ENCODE measurements at places on chromosomes 2 and 18.

GRCh38 chr2:17106418-17106817, 411.8 kb downstream of the RAD51AP2 start:
- no peak for DNase-seq

DNA sequence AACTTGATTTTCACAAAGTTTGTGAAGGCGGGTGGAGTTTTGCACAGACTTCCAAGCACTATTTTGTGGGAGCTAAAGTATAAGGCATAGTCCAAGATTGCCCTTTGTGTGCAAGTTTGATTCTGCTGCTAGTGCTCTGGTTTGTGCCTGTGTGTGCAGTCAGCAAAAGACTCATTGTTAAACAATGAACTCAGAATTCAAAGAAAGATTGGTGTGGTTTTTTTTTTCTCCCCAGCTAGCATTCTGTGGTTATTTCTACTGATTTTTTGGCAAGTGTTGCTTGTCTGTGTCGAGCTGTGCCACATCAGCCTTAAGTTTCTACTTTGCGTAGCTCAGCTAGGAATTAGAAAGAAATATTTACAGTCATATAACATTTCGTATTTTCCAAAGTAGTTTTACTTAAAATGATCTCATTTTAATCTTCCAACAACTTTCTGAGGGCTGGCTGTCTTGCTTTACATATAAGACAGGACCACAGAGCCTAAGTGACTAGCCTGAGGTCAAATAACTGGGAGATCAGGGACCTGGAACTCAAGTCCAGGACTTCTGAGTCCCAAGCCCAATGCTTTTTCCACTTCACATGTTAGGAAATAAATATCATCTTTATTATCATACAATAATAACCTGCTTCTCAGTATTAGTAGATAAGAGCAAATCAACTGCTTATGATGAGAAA, 69.8 kb downstream of the BABAM2 start:
- no peak for DNase-seq

- no peak for DNase-seq
Observed at GRCh38 chr18:71168557-71169145, 879.8 kb downstream of the SOCS6 start.

GRCh38 chr18:76823161-76823538, 793 bp downstream of the ZNF236 start:
- DNase-seq, result no peak

GRCh38 chr2:112639936-112640335, 5.8 kb upstream of the SLC20A1 start:
- no peak for DNase-seq

DNA sequence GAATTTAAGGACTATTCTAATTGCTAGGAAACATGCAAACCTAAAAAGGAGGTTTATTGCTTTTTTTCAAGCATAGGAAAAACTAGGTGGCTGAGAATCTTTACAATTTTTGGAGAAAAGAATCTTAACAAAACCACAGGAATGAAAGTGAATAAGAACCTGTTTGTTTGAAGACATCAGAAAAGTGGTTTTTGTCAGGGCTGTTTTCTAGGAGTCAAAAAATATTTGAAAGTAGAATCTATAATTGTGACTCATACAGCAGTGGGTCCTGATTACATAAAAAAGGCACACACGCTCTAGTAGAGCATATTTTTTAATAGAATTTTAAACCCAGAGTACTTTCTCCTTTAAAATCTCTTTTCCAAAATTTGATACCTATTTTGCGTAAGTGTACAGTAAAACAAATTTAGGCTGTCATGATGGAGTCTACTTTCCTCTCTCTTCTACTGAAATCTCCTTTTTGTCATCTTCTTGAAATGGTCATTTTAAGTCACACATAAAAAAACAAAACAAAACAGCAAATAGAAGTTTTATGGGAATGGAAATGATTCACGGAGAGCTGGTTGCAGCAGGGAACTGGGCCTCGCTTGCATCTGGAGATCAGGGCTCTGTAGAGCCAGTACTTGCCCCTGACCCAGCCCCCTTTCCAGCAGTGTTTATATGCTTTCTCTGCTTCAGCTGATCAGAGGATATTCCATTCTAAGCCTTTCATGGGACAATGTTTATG, 59.1 kb upstream of the PELI1 start:
- no peak for DNase-seq

GRCh38 chr2:45008296-45009129, 739 bp downstream of the SIX2 start:
- no peak for DNase-seq

- no peak for DNase-seq
Observed at GRCh38 chr2:101665312-101665711, 32.2 kb upstream of the MAP4K4 start.

DNA sequence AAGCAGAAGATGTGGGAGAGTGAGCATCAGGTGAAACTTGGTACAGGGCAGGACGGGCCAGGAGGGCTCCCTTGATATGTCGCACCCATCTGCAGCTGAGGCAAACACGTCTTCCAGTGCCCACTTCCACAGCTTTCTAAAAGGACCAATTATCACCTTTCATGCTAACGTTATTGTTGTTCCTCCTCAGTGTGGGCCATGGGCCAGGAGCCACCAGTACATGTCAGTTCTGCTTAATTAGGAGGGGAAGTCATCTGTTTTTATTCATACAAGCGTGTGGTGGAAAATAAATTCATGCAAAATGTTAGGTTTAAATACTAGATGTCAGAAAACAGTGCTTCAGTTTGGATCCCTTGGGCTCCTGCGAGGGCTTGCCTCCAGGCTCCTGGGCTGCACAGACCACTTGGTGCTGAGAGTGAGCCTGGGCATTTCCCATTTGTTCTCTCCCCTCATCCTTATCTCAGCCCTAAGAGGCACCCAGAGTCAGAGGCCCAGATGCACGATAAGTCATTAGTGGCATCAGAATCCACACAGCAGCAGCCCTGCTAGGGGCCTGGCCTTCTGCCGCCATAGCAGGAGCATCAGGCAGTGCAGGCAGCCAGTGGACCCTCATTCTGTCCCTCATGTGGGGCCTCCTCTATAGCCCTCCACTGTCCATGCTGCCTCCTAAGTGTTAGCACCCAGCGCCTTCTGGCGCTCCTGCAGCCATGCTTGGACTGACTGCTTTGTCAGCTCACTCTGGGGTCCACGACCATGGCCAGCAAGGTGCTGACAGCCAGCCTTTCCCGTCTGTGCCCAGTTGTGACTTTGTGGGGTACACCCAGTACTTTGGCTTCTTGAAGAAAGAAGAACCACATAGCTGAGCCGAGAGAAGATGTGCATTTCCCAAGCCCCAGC, 539.8 kb upstream of the RAB6C start:
- DNase-seq, result no peak

DNA sequence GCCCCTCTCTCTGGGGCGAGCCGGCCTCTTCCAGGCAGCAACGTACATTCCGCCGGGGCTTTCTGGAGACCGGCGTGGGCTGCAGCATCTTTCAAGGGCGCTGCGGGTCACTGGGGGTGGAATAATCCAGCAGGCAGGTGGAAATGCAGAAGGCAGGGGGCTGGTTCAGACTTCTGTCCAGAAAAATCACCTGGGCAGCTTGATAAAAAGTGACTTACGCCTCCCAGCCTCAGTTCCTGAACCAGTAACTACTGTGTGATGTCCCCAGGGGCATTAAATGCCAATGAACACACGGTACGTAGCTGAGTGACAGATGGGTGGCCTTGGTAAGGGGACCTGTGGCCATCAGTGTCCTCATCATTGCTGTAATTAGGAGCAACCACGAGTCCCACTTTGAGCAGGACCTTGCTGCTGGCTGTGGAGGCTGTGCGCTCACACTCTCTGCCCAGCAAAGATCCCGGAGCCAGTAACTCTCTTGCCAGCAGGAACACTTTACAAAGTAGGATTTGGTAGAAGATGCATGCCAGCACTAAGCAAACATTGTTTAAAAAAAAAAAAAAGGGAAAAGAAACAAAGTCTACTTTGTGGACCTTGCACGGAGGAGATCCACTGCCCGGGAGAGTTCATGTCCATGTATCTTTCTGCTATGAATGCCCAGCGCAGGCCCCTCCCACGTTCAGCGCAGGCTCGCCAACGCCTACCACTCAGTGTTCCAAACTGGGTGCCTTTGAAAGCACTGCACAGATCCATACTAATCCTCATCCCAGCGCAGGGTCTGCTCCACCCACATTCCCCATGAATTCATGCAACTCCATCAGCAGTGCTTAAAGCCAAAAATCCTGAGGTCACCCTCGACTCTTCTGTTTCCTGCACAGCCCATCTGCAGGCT, 177.3 kb downstream of the HDAC4 start:
- DNase-seq, result no peak

DNA sequence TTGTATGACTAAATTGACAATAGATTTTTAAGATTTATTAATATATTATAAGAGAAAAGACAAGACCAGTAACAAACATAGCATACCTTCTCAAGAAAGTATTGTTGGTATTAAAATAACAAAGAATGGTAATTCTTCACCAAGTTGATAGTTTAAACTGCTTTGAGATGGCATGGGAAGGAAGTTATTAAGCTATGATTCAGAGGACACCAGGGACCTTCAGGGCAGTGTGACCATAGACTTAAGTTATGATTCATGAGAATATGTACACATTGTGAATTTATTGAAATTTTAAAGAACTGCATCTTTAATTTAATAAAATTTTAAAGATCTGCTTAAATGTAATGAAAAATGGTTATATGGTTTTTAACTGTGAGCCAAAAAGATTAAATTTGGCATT, 205.7 kb downstream of the DSEL start:
- DNase-seq, result no peak

- no peak for DNase-seq
Observed at GRCh38 chr2:62686012-62686685, 19.4 kb upstream of the EHBP1 start.

DNA sequence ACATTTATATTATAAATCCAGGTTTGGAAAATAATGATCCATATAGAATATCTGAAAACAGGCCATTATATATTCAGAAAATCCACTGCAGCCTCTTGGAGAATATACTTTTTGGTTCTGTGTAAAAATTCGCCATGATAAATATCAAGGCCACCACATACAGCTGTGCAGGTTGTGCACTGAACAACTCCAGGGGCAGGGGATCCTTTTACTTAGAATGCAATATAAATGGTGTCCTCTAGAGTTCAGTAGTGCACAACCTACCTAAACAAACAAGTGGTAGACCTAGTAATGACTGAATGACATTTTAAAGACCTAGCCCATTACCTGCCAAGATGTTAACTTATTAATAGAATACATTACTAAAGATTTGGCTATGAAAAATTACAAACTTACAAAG, 22.4 kb downstream of the MOGAT1 start:
- no peak for DNase-seq

GRCh38 chr2:17749753-17750438, 3.7 kb downstream of the SMC6 start:
- DNase-seq, result no peak

DNA sequence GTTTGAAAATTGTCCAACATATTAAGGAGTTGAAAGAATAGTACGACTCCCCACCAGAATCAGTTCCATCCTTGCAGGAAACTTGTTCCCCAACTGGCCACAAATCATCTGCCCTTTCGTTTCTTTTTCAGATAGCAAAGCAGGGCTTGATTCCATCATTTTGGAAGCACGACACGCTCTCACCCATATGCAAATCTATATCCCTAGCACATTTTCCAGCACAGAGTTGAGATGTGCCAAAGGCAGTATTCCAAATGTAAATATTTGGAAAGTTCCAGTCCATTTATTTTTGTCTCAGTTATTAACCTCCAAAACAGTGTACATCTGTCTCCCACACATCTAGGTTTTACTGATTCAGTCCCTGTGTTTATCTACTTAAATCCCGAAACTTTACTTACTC, 128.8 kb upstream of the BCL2L11 start:
- DNase-seq, result no peak

- DNase-seq, result no peak
Observed at GRCh38 chr2:147554521-147555107, 290.2 kb upstream of the ACVR2A start.

DNA sequence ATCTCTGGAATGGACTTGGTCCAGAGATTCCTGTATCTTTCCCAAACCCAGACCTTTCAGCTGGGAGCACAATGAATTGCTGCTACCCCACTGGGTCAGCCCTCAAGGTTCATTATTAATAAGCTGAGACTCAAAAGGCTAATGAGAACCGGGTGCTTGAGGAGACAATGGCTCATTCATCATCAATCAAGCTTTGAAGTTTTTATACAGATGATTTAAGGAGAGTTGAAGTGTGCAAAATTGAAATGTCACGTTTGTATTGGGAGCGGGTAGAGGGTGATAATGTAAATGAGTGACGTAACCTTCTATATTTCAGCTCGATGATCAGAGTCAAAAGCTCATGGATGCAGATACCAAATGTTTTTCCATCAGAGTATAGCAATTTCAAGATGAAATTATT, 744.9 kb downstream of the ERBB4 start:
- no peak for DNase-seq

GRCh38 chr2:12835733-12836132, 119.0 kb downstream of the TRIB2 start:
- no peak for DNase-seq

DNA sequence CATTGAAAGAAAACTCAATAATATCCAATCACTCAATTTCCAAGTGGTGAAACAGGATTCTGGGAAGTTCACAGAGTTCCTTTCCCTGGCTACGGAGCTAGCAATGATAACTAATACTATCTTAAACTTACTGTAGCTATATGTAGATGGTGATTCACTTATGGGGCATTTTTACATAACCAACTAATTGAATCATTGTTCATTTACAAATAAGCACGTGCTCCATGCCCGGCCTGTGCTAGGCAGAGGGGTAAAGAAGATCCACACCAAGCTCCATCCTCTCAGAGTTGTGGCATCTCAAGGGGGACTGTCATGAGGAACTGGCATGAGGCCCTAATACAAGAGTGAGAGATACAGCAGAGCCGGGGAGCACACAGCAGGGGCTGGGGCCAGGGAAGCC, 176.3 kb downstream of the ANKRD30B start:
- DNase-seq, result no peak

DNA sequence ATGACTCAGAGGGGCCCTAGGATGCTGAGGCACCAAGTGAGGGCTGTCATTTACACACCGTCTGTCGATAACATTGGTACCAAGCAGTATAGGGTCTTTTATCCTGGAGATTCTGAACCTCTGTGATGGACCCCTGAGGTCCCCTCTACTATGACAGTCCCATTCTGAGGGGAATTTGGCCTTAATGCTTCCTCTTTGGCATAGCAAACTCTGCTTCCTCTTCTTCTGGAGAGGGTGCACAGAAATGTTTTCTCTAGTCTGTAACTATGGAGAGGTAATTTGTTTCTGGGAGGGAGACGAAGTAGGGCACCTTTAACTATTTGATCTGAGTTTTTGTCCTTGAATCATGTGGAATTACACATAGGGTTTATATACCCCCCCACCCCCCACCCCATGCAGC, 44.8 kb downstream of the INPP4A start:
- DNase-seq, result no peak

DNA sequence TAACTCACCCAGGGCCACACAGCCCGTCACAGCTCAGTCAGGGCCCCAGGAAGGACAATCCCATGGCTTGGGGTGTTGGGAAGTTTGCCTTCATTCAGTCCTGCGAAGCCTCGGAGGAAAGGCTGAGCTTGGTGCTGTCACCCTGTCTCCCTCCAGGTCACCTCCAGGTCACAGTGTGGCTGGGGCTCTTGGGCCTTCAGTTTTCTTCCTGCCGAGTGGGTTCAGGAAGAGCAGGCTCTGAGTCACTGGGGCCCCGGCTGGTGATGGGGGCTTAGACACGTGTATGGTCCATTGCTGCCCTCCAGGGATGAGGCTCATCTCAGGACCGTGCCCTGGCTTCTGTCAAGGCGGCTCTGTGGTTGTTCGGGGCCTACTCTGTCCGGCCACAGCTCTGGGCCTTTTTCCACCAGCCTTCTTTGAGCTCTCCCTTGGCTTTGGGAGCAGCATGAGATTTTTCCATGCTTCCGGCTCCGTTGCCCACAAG, 118.6 kb downstream of the INHBB start:
- DNase-seq, result no peak

- no peak for DNase-seq
Observed at GRCh38 chr2:33115196-33115595, 168.4 kb downstream of the LTBP1 start.

- DNase-seq, result no peak
Observed at GRCh38 chr18:501406-501714, 859 bp upstream of the COLEC12 start.

Data from activated T-cell treated with anti-CD3 and anti-CD28 coated beads for 4 hours (primary cell).